ENCODE measurements at places on chromosomes 6 and 20.

DNA sequence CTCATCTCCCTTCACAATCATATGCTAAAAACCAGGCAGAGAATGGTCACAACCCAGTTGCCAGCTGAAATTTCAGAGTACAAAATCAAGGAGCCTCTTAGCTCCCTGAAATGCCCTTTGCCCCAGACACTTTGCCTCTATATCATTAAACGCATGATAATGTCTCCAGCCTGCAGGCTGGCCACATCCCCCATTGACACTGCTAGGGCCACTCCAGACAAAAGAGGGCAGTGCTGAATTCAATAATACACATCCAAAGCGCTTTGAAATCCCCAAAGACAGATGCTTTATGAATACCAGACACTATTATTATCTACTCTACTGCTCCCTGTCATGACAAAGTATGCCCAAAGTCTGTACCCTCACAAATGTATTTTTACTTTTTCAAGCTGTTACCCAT lies 348.3 kb upstream of the POU3F2 start:
- DNase-seq, result no peak

GRCh38 chr6:20564269-20564668 lies 30.0 kb downstream of the CDKAL1 start:
- peak; percentile 54 for DNase-seq

DNA sequence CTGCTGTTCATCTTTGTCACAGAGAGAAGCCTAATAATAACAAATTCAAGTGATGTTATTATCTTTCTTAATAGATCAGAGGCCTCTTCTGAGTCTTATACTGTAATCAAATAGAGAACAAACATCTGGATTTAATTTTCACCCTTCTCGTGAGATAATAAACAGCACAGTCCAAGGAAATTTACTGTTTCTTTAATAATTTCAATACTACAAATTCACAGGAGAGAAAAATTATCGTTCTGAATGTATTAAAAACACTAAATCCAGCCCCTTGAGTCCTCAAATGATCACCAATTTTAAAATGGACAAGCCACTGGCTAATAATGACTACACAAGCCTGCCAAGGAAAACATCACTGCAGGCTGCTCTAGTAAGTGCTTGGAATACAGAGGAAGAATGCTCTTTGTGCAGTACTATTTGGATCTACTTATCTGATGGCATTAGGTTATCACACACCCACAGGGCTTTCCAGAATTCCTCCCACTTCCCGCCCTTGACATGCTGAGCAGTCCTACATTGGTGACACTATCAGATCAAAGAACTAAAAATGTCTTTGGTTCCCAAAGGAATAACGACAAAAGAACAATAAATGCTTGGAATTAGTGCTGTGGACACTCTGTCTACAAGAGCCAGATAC lies 38.1 kb downstream of the SYNE1 start:
- no peak for DNase-seq

DNA sequence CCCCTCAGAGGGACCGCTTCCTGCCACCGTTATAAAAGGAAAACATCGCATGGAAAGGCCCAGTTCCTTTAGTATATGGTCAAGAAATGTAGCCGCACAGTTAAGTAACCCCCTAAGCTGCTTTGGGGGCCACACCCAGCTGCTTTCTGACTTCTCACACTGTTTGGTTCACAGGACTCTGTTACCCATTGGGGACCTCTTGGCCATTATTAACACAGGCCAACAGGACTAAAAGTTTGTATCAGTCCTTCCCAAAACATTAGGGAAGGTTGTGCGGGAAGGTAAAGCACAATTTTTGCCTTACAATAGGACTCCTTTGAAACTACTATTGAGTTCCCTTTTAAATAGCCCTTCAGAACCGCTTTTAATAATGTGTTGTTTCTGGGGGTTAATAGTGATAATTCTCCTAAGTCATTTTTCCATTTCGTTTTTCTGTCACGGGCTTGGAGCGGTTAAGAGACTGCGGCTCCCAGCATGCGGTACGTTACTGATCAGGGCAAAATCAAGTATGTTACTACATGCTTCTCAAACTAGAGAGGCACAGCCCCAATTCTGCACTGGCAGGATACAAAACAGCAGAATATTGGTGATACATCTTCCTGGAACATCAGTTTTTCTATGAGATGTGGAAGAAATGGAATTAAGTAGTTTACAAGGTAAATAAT lies 668 bp upstream of the RPP40 start:
- no peak for DNase-seq

GRCh38 chr6:133701633-133702331 lies 187.1 kb upstream of the TCF21 start:
- no peak for DNase-seq

- no peak for DNase-seq
Measured at GRCh38 chr6:140970485-140970884, 1162.2 kb upstream of the GJE1 start.

DNA sequence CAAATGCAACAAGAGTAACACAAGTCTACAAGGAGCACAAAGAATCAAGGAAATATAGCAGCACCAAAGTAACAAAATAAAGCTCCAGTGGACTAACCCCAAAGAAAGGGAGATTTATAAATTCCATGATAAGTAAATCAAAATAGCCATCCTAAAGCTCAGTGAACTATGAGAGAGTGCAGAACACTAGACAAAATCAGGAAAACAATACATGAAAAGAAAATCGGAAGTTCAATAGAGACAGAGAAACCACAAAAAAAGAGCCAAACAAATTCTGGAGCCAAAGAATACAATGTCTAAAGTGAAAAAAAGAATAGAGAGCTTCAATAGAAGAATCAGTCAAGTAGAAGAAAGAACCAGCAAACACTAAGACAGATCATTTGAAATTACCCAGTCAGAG lies 247.3 kb upstream of the TENT5A start:
- no peak for DNase-seq

GRCh38 chr6:74632196-74632875 lies 573.5 kb downstream of the COL12A1 start:
- no peak for DNase-seq

DNA sequence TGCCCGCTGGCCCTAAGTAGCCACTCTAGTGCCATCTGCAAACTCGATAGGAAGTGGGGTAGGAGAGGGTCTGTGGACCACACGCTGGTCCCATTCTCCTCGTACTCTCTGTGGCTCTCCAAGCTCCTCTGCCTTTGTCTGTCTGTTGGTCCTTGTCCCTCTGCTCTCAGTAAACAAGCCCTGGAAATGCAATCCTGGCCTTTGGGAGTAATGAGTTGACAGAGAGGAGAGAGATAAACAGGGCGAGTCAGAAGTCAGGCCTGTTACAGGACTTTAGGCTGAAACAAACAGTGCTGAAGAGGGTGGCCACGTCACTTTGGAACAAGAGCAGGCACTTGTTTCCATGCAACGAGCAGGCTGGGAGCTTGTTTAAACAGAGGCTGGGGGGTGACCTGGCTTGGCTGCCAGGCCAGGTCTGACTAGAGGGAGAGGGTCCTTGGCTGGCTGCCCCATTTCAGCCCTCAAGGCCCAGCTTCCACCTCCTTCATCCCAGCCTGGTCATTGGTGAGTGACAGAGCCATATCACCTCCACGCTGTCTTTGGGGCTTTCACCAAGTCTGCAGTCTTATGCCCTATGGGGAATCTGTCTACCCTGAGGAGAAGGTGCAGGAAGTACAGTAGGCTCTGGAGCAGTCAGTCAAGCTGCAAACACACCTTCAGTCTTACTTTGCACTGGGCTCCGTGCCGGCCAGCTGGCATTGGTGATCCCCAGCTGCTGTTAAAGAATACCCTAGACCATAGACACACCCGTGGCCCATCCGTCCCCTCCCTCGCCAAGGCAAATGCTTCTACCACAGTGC lies 22.6 kb downstream of the FOXP4 start:
- no peak for DNase-seq

GRCh38 chr6:13553646-13554045 lies 20.8 kb upstream of the SIRT5 start:
- DNase-seq, result no peak

GRCh38 chr6:53529324-53530036 lies 15.4 kb downstream of the GCLC start:
- DNase-seq, result peak; percentile 30

DNA sequence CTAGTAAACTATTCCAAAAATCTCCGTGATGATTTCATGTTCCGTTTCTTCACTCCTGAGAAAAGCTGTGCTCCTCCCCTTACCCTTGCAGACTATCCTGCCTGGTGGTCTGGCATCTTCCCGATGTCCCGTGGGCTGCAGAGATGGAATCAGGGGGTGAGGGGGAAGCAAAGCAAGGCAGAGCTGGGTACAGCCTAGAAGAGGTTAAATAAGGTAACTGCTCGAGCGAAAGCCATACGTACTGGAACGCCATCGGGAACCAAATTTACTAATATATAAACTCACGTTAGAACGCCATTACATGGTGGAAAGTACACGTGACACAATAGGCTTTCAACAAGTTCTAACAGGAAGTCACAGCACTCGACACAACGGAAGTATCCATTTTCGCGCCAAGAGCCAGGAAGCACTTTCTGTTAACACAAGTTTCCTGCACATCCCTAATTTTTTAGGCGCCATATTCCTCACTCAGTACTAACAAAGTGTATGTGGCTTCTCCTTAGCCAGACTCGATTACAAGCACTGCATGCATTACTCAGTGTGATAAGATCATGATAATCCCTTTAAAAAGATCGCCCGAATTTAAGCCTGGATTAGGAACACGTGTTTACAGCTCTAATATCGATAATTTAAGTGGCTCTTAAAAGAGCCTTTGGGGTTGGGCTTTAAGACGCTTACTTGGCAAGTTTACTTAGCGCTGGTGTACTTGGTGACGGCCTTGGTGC lies 101.6 kb upstream of the PRSS16 start:
- peak; percentile 96 for DNase-seq

DNA sequence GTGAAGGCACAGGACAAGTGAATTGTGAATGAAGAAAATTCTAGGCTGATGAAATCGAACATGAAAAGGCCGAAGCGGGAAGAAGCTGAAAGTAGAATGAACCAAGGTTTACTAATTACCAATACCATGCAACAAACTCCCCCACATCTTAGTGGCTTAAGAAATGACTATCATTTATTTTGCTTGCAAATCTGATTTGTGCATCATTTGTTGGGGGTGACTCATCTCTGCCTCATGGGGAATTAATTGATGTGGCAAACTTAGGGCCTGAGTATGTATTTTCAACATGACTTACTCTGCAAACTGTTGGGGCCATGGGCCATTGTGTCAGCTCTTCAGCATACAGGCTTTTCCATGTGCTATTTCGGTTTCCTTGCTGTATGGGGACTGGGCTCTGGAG lies 26.8 kb downstream of the PPP1R14C start:
- DNase-seq, result no peak

GRCh38 chr6:128233531-128233930 lies 286.9 kb downstream of the PTPRK start:
- DNase-seq, result peak; percentile 77

DNA sequence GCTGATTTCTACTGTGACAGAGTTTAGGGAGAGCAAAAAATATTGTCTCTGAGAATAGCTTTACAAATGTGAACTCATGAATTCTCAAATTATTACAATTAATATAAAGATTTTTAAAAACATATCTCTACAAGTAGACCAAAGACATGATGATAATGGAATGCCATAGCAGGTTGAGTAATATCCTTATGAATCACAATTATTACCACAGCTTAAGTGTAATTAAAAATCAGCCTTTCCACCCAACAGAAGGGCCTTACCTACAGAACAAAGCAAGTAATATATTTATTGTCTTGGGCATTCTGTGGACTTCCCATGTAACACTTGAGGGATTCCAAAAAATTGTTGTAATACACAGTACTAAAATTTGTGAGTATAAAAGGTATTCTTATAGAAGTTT lies 1099.6 kb upstream of the GJE1 start:
- no peak for DNase-seq

DNA sequence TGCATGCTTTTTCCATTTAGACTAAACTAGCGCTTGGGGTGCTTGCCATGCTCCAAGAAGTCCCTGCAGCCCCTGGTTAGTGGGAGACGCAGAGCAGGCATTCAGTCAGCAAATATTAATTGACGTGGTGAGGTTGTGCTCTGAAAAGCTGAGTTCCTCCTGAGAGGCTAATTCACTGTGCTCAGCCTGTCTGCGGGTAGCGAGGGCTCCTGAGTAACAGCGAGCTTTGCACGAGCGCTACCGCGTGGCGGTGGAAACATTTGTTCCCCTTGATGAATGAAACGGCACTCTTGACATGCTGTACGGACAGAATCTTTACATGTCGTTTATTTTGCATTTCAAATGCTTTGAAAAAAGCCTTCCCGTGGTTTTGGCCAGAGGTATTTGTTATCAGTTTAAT lies 170.6 kb upstream of the AGPAT4 start:
- peak; percentile 36 for DNase-seq

DNA sequence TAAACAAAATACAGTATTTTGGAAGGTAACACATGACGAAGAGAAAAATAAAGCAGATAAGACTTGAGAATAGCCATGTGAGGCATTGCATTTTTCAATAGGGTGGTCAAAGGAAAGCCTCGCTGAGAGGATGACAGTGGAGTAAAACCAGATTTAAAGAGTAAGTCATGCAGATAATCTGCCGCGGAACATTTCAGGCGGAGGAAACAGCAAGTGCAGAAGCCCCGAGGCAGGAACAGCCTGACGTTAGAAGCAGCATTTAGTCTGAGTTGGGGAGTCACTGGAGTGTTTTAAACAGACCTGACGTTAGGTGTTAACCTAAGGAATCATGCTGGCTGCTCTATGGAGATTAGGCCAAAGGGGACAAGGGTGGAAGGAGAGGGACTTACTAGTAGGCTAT lies 65.0 kb upstream of the VSTM2L start:
- peak; percentile 66 for DNase-seq

- DNase-seq, result no peak
Measured at GRCh38 chr20:42714298-42715141, 475.2 kb downstream of the PTPRT start.

DNA sequence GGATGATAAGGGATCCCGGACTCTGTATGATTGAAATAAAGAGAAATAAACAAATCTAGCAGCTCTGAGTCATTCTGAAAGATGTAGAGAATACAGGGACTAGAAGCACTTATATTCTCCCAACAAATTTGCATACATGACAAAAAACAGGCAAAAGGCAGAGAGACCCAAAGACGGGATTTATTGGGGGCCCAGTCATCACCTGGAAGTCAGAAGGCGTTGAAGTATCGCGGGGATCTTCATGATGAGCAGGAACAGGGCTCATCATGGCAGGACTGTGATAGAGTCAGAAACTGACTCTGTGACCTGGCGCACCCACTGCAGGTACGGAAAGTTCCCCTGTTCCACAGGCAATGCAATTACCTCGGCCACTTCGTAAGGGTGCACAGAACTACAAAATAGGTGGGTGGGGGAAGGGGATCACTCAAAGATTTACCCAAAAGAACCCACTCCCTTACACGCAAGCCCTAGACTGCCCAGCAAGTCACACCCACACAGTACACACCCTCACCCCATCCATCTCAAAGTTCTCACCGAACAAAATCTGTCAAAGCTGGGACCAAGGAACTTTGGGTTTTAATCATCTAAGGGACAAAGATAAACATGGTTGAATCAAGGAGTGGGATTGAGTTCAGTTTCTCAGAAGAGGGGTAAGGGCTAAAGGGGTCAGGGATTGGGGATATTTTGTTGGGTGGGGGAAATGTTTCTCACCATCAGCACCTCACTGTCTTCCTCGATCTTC lies 1.4 kb downstream of the CUTA start:
- no peak for DNase-seq
